ENCODE measurements at places on chromosomes 1 and 21. TPM values are rescaled to one million over a fixed set of nuclear protein-coding genes. Genes with fewer than 3 reads are reported as not detected.

Gene IL19
- not detected for total RNA-seq

Gene DRAXIN
- 0.72 TPM for total RNA-seq

Gene TINAGL1
- total RNA-seq: 442 TPM

Gene ITLN2
- total RNA-seq: 0.52 TPM

Gene TLR5
- total RNA-seq: 0.36 TPM

Gene FAM20B
- 61.5 TPM for total RNA-seq

Gene FAM151A
- not detected for total RNA-seq

Gene SIM2
- 0.13 TPM for total RNA-seq

Gene AGO4
- 22.9 TPM for total RNA-seq

Gene WNT3A
- total RNA-seq: not detected

Gene ZSWIM5
- total RNA-seq: 0.99 TPM

Gene FASLG
- not detected for total RNA-seq

Gene FCGR3B
- not detected for total RNA-seq

Gene MAP1LC3C
- total RNA-seq: 0.13 TPM

Gene SLAMF8
- not detected for total RNA-seq

Gene EDN2
- total RNA-seq: not detected

Gene SPATA46
- total RNA-seq: not detected

Gene TMIGD3
- total RNA-seq: not detected

Gene LMOD1
- 22.2 TPM for total RNA-seq

Gene CTXND2
- total RNA-seq: not detected

Gene SH3BGR
- 5.3 TPM for total RNA-seq

Gene WNT9A
- total RNA-seq: 1.3 TPM

Gene UQCRHL
- 1.5 TPM for total RNA-seq

Gene MAP3K21
- total RNA-seq: 0.10 TPM

Gene GJA5
- total RNA-seq: 2.9 TPM

Gene VAV3
- 0.69 TPM for total RNA-seq

Gene SPATA45
- total RNA-seq: not detected

Gene KAZN
- total RNA-seq: 10.6 TPM

Gene PUSL1
- total RNA-seq: 13.4 TPM

Gene CD52
- total RNA-seq: not detected

Gene GABRD
- not detected for total RNA-seq

Gene IFI44
- 12.1 TPM for total RNA-seq

Gene HOOK1
- total RNA-seq: not detected

Gene SLAMF1
- not detected for total RNA-seq

Gene E2F2
- total RNA-seq: 0.39 TPM

Gene DIRAS3
- 8.8 TPM for total RNA-seq

Gene CSF1
- total RNA-seq: 53.5 TPM

Gene ZNF648
- not detected for total RNA-seq

Gene PLPP3
- total RNA-seq: 49.2 TPM

Gene LIN28A
- total RNA-seq: not detected

Gene TCP10L
- 0.26 TPM for total RNA-seq

Gene LCE1A
- not detected for total RNA-seq

Gene MFAP2
- 39.9 TPM for total RNA-seq
